ENCODE measurements at places on chromosomes 2 and 18. TPM values are rescaled to one million over a fixed set of nuclear protein-coding genes. Genes with fewer than 3 reads are reported as not detected.

Gene IL1RL2
- total RNA-seq, result 1.1 TPM

Gene EMILIN1
- 397 TPM for total RNA-seq

Gene PIEZO2
- total RNA-seq, result not detected

Gene ANKRD30BL
- not detected for total RNA-seq

Gene UGT1A4
- total RNA-seq, result not detected

Gene ANKRD53
- total RNA-seq, result 3.2 TPM

Gene TMEM247
- total RNA-seq, result not detected

Gene PTH2R
- not detected for total RNA-seq

Gene REEP1
- total RNA-seq, result not detected

Data from myometrial cell (primary cell).